Activated CD4-positive, alpha-beta memory T cell treated with anti-CD3 and anti-CD28 coated beads, Interleukin-2, amount 10 ng/mL, durations not matched to agents 7 days and 5 days (primary cell): ENCODE measurements at places on chromosomes 2 and 18. TPM values are rescaled to one million over a fixed set of nuclear protein-coding genes. Genes with fewer than 3 reads are reported as not detected.

Gene PTRHD1
- 25.4 TPM for total RNA-seq

Gene KCNK3
- total RNA-seq, result not detected

Gene SERPINB13
- total RNA-seq, result not detected

DNA sequence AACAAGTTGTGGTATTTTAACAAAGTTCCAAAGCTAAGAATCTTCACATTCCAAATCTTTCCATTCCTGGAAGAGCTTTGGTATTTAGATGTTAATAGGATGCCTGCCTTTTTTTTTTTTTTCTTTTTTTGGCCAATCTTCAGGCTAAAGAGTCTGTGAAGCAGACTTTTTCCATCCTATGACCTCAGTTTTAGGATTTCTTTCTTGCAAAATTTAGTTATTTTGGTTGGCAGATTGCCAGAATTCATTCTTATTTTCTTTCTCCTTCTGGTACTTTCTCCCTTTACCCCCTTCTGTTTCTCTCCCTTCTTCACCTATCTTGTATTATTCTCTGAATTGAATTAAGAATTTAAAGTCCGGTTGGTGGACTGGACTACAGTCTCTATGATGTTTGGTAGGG is 217.8 kb upstream of the REV1 start:
- H3K36me3 ChIP-seq, result no peaks in the 10 kb centered on the region
- DNase-seq, result no peak
- no peaks in the 10 kb centered on the region for H3K4me1 ChIP-seq
- no peak overlapping the region for H3K27ac ChIP-seq

GRCh38 chr18:10074110-10074509 is 160.3 kb downstream of the VAPA start:
- no peaks in the 10 kb centered on the region for H3K27me3 ChIP-seq
- no peaks in the 10 kb centered on the region for H3K36me3 ChIP-seq
- H3K27ac ChIP-seq, result no peak overlapping the region
- DNase-seq, result no peak
- no peak overlapping the region for H3K4me3 ChIP-seq

DNA sequence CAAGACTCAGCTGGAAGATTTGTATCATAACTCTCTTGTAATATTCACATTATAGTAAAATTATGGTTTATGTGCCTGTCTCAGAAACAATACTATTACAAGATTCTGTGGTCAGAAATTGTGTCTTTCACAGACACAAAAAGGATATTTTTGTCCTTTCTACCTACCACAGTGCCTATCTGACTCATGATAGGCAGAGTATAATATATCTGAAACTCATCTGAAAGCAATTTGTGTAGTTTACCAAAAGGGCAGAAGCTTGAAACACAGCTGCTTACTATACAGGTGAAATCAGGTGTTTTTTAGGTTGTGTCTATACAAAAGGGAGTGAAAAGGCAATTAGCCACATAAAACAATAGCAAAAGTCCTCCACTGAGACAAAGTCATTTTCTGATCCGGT is 10.9 kb downstream of the TMEM200C start:
- DNase-seq, result no peak
- H3K4me1 ChIP-seq, result no peaks in the 10 kb centered on the region
- H3K4me3 ChIP-seq, result no peak overlapping the region
- peaks cover 6% of the 10 kb centered on the region for H3K27me3 ChIP-seq
